ENCODE measurements at places on chromosomes 2 and 18. TPM values are rescaled to one million over a fixed set of nuclear protein-coding genes. Genes with fewer than 3 reads are reported as not detected.

GRP gene
- 1.4 TPM for total RNA-seq

AGXT gene
- 1.0 TPM for total RNA-seq

RPRM gene
- 9.2 TPM for total RNA-seq

INO80B gene
- 32.3 TPM for total RNA-seq

AFG3L2 gene
- 68.5 TPM for total RNA-seq

C2orf78 gene
- total RNA-seq, result not detected

GCC2 gene
- total RNA-seq, result 77.2 TPM

ADCYAP1 gene
- 0.17 TPM for total RNA-seq

PGAP1 gene
- total RNA-seq, result 15.5 TPM

COL4A4 gene
- total RNA-seq, result 0.44 TPM

SOWAHC gene
- 35.8 TPM for total RNA-seq

CAVIN2 gene
- total RNA-seq, result 6.7 TPM

TTC32 gene
- 14.0 TPM for total RNA-seq

NPHP1 gene
- 1.5 TPM for total RNA-seq

UGT1A8 gene
- total RNA-seq, result 7.4 TPM

ASAP2 gene
- total RNA-seq, result 84.1 TPM

FBXO48 gene
- total RNA-seq, result 2.6 TPM

ALK gene
- 0.09 TPM for total RNA-seq

PDCD1 gene
- 0.70 TPM for total RNA-seq

CD207 gene
- not detected for total RNA-seq

MYOM1 gene
- total RNA-seq, result 16.3 TPM

IKZF2 gene
- 11.1 TPM for total RNA-seq

GPR39 gene
- 11.6 TPM for total RNA-seq

IL1RL2 gene
- 1.5 TPM for total RNA-seq

SERPINB7 gene
- total RNA-seq, result not detected

POTEJ gene
- total RNA-seq, result not detected
